ENCODE measurements at places on chromosomes 5 and 9.

DNA sequence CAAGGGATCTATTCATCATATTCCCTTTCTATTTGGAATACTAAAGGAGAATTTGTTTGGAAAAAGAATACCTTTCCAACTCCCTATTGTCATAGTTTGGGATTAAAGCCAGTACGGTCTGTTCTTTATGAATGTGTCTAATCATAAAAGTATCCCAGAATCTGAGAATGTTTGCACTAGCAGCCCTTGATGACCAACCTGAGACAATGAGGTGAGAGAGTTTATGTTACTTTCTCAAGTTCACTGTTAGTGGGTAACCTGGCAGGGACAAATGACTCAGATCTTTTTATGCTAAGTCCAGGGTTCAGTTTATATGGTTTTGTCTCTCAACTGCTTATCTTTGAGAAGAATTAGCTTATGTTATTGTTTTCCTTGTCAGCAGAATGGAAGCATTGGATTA lies 25.3 kb upstream of the TLR4 start:
- DNase-seq = no peak

- no peak for DNase-seq
These were observed 926.1 kb upstream of the DMAC1 start for GRCh38 chr9:8725635-8726034.

GRCh38 chr5:143024228-143024920 lies 254.2 kb downstream of the ARHGAP26 start:
- DNase-seq = no peak

DNA sequence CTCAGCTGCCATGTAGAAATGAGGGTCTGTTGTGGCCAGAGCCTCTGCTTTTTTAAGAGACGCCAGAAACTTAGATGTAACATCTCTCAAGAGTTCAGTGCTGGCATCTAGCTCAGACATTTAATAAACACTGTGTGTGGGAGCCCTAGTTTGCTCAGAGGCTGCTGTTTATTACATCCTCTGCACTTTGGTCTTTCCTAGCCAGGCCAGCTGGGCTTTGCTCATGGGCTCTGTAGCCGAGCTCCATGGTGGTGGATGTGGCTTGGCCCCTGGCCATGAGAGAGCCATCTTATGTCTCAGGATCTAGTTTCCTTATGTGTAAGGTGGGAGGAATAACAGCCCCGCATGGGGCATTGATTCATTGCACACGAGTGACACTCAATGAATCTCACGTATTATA lies 30.0 kb downstream of the ARHGEF37 start:
- no peak for DNase-seq

- DNase-seq = no peak
These were observed 304.2 kb downstream of the ENC1 start for GRCh38 chr5:74336297-74336696.

- DNase-seq = no peak
These were observed 28.9 kb downstream of the ZNF366 start for GRCh38 chr5:72478276-72478675.

GRCh38 chr5:33310451-33310850 lies 130.3 kb upstream of the TARS1 start:
- DNase-seq = no peak

GRCh38 chr5:71662381-71662780 lies 56.7 kb upstream of the CARTPT start:
- no peak for DNase-seq

- DNase-seq = no peak
These were observed 54.1 kb downstream of the MTAP start for GRCh38 chr9:21856301-21857094.

GRCh38 chr5:157175071-157175612 lies 5.5 kb upstream of the ITK start:
- peak; percentile 29 for DNase-seq

- no peak for DNase-seq
These were observed 126.9 kb downstream of the TTC39B start for GRCh38 chr9:15180124-15180523.

DNA sequence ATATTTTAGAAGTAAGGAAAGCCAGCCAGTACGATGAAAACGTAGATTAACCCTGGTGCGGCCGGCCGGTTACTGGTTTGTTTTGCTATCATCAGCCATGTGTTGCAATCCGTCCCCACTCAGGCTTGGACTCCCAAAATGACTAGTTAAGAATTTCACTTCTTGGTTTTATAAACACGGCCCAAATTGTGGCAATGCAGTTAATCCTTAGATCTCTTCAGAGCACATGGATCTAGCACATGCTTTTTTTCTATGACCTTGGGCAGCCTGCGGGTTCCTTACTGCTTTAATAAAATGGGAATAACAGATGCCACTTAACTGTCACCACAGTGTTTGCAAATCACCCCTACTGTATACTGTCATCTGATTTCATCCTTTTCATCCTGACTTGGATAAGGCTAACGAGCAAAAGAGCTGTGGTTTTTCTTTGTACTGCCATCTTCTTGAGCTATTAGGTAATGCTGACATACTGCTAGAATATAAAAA lies 1.5 kb downstream of the NDFIP1 start:
- peak; percentile 25 for DNase-seq

GRCh38 chr9:69605406-69605805 lies 66.8 kb downstream of the APBA1 start:
- DNase-seq = no peak

GRCh38 chr5:180649297-180650039 lies at the start of gene FLT4:
Gene FLT4 (minus strand): TSS chr5:180649600. CDS start chr5:180649545, 55 bp downstream.
- no peak for DNase-seq

- DNase-seq = no peak
These were observed 18.6 kb downstream of the CETN3 start for GRCh38 chr5:90390928-90391327.

- DNase-seq = peak; percentile 49
These were observed 28.6 kb downstream of the CSF2 start for GRCh38 chr5:132102101-132102701.

GRCh38 chr9:110926828-110927487 lies 111.3 kb downstream of the LPAR1 start:
- no peak for DNase-seq

DNA sequence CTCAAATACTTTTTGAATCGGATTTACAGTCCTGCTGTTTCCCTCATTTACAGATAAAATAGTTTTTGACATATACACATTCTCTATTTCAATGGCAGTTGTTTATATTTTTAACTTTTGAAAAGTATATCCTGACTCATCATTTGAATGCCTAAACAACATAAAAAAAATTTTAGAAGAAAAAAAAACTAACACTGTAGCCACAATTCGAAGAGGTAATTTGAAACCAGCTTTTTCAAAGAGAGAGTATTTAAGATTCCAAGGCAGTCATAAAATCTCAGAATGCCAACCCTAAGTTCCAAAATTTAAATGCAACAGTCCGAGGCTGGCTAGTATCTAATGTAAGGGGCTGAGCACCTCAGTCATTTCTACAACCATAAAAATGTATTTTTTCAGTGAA lies 626.8 kb downstream of the DNAH5 start:
- DNase-seq = no peak

DNA sequence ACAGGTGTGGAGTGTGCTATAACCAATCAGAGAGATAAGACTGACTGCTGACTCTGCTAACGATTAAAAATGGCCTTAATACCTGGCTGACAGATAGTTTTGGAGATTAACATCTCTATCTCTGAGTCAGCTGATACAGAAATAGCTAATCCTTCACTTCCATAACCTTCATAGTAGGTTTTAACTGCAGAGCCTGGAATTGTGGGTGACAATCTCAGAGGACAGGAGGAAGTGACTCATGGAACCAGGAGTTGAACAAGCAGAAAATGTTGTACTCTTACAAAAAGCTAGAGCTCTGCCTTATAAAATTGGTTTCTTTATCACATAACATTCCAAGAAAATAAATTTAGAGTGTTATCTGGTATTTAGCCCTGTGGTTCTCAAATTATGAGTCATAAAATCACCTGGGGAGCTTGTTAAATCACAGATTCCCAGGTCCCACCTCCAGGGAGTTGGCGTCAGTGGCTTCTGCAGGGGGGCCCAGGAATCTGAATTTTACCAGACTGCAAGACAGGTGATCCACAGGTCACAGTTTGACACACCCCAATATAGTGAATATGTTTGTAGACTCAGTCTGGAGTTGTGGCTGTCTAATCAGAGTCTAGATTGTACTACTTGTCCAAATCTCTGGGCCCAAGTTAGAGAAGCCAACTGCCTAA lies 44.4 kb upstream of the AFAP1L1 start:
- no peak for DNase-seq

Measured in stimulated activated CD4-positive, alpha-beta T cell treated with anti-CD3 and anti-CD28 coated beads, Interleukin-2, amount 100 ng/mL, for 24 hours (primary cell).